ENCODE measurements at places on chromosomes 7 and 10. TPM values are rescaled to one million over a fixed set of nuclear protein-coding genes. Genes with fewer than 3 reads are reported as not detected.

- no peak for DNase-seq
Observed at GRCh38 chr7:34309116-34309515, 348.9 kb upstream of the NPSR1 start.

DNA sequence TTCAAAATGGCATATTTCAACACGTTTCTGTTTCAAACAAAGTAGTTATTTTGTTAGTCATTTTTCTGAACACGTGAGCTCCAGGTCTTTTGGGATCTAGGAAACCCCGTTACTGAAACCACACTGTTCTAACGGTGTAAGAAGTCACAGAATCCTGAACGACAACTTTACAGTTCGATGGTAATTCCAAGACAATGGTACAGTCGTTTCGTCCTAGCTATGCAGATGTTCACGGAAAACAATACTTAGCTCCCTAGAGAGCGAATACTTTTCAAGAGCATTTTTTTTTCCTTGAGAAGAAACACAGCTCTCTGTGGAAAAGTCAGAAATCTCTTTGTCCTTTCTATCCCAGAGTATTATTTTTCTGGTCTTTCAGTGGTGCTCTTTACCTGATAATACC lies 254.1 kb downstream of the ADARB2 start:
- no peak for DNase-seq

CPN1 gene
- total RNA-seq, result not detected

ZNF212 gene
- total RNA-seq, result 12.1 TPM

GRCh38 chr7:50775231-50775630 lies 7.5 kb downstream of the GRB10 start:
- DNase-seq, result no peak

PHKG1 gene
- total RNA-seq, result 9.4 TPM

- no peak for DNase-seq
Observed at GRCh38 chr7:114711241-114711640, 210.7 kb upstream of the MDFIC start.

DNA sequence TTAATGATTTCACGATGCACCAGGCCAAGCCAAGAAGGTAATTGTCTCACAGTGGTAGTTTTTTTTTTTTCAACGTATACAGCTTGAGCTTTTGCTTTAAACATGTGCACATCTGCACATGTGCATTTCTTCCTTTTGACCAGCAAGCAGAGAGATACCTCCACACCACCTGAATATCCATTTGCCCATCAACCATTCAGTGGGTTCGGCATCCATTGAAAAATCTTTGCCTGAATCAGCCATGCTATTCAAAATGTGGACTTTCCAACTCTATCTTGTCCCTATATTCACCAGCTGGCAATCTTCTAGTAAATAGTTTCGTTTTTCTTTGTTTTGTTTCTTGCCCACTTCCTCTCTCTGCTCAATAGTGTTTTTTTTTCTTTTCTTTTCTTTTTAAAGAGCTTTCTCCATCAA lies 7.7 kb upstream of the TRA2A start:
- DNase-seq, result no peak

DNA sequence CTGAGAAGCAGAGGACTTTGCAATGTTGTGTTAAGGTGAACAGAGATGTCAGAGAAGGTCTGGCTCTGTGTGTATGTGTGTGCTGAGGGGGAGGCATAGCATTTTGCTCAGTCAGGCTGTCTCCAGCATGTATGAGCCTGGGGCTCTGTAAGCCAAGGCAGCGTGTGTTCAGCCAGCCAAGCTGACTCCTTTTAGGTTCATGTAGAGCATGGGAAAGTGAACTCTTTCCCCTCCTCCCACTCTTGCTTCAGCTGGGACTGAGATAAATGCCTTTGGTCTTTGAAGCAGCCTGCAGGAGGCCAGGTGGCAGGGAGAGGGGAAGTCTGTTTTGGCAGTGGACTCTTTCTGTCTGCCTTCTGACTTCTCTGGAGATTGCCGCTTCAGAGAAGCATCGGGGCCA lies 3.8 kb downstream of the SFXN2 start:
- no peak for DNase-seq

DNA sequence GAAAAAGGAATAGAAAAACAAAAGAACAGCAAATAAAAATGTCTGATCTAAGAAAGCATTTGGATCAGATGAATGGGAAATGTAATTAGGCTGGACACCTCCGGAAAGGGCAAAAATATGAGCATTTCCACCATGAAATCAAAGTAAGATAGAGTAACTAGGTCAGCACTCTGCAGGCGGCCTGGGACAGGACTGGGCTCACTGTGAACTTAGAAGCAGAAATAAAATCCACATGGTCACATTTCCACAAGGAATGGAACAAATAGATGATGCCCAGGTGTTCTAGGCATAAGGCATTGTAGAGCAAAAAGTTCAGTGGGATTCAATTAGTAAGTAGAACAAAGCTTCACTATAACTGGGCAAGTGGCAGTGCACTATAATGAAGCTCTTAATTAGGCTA lies 209.9 kb upstream of the ETV1 start:
- DNase-seq, result no peak

UNCX gene
- not detected for total RNA-seq

- DNase-seq, result no peak
Observed at GRCh38 chr7:46811529-46811928, 770.4 kb downstream of the TNS3 start.

DNA sequence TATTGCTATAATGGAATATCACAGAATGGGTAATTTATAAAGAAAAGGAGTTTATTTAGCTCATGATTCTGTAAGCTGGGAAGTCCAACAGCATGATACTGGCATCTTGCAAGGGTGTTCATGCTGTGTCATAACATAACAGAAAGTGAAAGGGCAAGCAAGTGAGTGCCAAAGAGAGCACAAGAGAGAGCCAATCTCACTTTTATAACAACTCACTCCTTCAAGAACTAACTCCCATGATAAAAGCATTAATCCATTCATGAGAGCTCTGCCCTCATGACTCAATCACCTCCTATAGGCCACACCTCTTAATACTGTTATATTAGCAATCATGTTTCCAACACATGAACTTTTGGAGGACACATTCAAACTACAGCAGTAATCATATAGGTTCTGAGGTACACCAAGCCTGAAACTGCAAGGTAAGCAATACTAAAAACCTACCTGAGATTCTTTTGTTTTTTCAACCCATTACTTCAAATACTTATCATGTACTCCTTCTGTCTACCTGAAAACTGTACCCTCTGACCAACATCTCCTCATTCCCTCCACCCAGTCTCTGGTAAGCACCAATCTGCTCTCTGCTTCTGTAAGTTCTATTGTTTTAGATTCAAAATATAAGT lies 219.7 kb downstream of the MTERF1 start:
- no peak for DNase-seq

- no peak for DNase-seq
Observed at GRCh38 chr7:26213807-26214515, 12.4 kb downstream of the CBX3 start.

- DNase-seq, result no peak
Observed at GRCh38 chr10:72107325-72108003, 19.1 kb upstream of the SPOCK2 start.

SH2D4B gene
- 0.14 TPM for total RNA-seq

SEMA3D gene
- not detected for total RNA-seq

Data from activated naive CD4-positive, alpha-beta T cell treated with anti-CD3 and anti-CD28 coated beads, Interleukin-2, amount 50 U/mL, for 72 hours (primary cell).